ENCODE measurements at places on chromosomes 4 and X. TPM values are rescaled to one million over a fixed set of nuclear protein-coding genes. Genes with fewer than 3 reads are reported as not detected.
A peak's percentile ranks its signal among the peaks of the same experiment; 100 is the strongest.

- no peak for DNase-seq
- no peaks in the 10 kb centered on the region for H3K27me3 ChIP-seq
- H3K36me3 ChIP-seq: no peaks in the 10 kb centered on the region
These were observed 95.1 kb upstream of the BOD1L1 start for GRCh38 chr4:13722649-13723048.

- no peak overlapping the region for H3K4me3 ChIP-seq
- H3K27me3 ChIP-seq: no peaks in the 10 kb centered on the region
- no peaks in the 10 kb centered on the region for H3K4me1 ChIP-seq
- H3K36me3 ChIP-seq: no peaks in the 10 kb centered on the region
These were observed 14.6 kb downstream of the RAP2C start for GRCh38 chrX:132204629-132205028.

DNA sequence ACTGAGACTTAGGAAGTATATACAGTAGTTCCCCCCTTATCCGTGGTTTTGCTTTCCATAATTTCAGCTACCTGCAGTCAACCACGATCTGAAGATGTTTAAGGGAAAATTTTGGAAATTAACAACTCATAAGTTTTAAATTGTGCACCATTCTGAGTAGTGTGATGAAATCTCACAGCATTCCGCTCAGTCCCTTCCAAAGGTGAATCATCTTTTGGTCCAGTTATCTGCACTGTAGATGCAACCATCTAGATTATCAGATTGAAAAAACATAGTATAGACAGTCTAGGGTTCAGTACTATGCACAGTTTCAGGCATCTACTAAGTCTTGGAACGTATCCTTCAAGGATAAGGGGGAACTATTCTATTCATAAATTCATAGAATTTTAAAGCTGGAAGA is 109.0 kb downstream of the ANXA3 start:
- no peak overlapping the region for H3K27ac ChIP-seq
- no peaks in the 10 kb centered on the region for H3K27me3 ChIP-seq
- no peaks in the 10 kb centered on the region for H3K36me3 ChIP-seq
- no peaks in the 10 kb centered on the region for H3K4me1 ChIP-seq
- H3K4me3 ChIP-seq: no peak overlapping the region
- DNase-seq: no peak

- no peaks in the 10 kb centered on the region for H3K36me3 ChIP-seq
- no peaks in the 10 kb centered on the region for H3K27me3 ChIP-seq
- H3K4me1 ChIP-seq: no peaks in the 10 kb centered on the region
These were observed 42.0 kb downstream of the NPFFR2 start for GRCh38 chr4:72073816-72074215.

- no peak overlapping the region for H3K27ac ChIP-seq
- H3K4me3 ChIP-seq: no peak overlapping the region
- H3K4me1 ChIP-seq: no peaks in the 10 kb centered on the region
- no peaks in the 10 kb centered on the region for H3K36me3 ChIP-seq
- no peak for DNase-seq
- H3K27me3 ChIP-seq: no peaks in the 10 kb centered on the region
These were observed 25.5 kb downstream of the MOB1B start for GRCh38 chr4:70927502-70928137.

DNA sequence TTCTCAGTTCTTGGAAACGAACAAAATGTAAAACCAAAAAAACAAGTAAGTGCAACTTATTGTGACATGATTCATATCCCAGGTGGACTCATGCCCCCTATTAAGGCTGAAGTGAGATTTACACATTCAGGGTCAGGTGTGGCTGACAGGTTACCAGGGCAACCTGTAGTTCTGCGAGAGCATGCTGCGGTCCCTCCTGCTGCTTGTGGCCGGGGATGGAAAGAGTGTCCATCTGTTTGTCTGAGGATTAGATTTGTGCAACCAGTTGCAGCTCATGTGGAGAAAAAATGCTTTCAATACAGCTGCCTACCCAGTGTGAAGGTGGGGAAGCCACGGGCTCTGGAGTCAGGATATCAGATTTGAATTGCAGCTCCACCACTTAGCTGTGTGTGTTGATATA is 78.8 kb downstream of the FAM184B start:
- peak; percentile 22 for DNase-seq
- peaks cover 6% of the 10 kb centered on the region for H3K4me1 ChIP-seq
- no peak overlapping the region for H3K27ac ChIP-seq
- no peak overlapping the region for H3K4me3 ChIP-seq
- H3K27me3 ChIP-seq: no peaks in the 10 kb centered on the region
- no peaks in the 10 kb centered on the region for H3K36me3 ChIP-seq

GRCh38 chr4:38149997-38150671 is 189.9 kb downstream of the PTTG2 start:
- no peak for DNase-seq
- no peaks in the 10 kb centered on the region for H3K36me3 ChIP-seq
- H3K27ac ChIP-seq: no peak overlapping the region
- H3K4me3 ChIP-seq: no peak overlapping the region

- no peak overlapping the region for H3K4me3 ChIP-seq
- H3K36me3 ChIP-seq: no peaks in the 10 kb centered on the region
- H3K27me3 ChIP-seq: peaks cover 5% of the 10 kb centered on the region
- no peak overlapping the region for H3K27ac ChIP-seq
- no peak for DNase-seq
- H3K4me1 ChIP-seq: peaks cover 4% of the 10 kb centered on the region
These were observed 3.9 kb upstream of the PRSS12 start for GRCh38 chr4:118356731-118357130.

DNA sequence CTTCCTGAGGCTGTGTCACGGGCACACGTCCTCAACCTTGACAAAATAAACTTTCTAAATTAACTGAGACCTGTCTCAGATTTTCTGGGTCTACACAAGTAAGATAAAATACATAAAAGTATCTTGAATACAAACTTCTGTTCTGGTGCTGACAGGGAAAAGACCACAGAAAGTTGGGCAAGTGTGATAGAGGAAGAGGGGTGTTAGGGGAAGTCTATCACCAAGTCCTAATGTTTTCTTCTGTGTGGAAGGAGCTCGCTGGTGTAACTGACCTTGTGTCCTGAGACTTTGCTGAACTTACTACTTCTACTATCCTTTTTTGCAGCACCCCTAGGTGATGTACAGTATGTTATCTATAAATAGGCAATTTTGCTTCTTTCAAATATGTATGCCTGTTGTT is 97.0 kb upstream of the STIM2 start:
- no peak for DNase-seq
- no peak overlapping the region for H3K4me3 ChIP-seq
- H3K36me3 ChIP-seq: no peaks in the 10 kb centered on the region
- no peaks in the 10 kb centered on the region for H3K4me1 ChIP-seq
- H3K27ac ChIP-seq: no peak overlapping the region
- no peaks in the 10 kb centered on the region for H3K27me3 ChIP-seq

- no peaks in the 10 kb centered on the region for H3K27me3 ChIP-seq
- no peak for DNase-seq
- H3K36me3 ChIP-seq: no peaks in the 10 kb centered on the region
- no peak overlapping the region for H3K27ac ChIP-seq
- no peaks in the 10 kb centered on the region for H3K4me1 ChIP-seq
These were observed 24.3 kb upstream of the CD38 start for GRCh38 chr4:15753786-15754185.

Gene ODAPH
- not detected for total RNA-seq

Gene USP27X
- total RNA-seq: 1.0 TPM

Gene AKAP14
- not detected for total RNA-seq
